ENCODE measurements at places on chromosomes 11 and 22. TPM values are rescaled to one million over a fixed set of nuclear protein-coding genes. Genes with fewer than 3 reads are reported as not detected.
A peak's percentile ranks its signal among the peaks of the same experiment; 100 is the strongest.

The OR51B2 gene
- total RNA-seq: not detected

- DNase-seq: no peak
These were observed 512.8 kb downstream of the INSC start for GRCh38 chr11:15627560-15627959.

The SCGB1A1 gene
- not detected for total RNA-seq

The CASP4 gene
- 48.8 TPM for total RNA-seq

DNA sequence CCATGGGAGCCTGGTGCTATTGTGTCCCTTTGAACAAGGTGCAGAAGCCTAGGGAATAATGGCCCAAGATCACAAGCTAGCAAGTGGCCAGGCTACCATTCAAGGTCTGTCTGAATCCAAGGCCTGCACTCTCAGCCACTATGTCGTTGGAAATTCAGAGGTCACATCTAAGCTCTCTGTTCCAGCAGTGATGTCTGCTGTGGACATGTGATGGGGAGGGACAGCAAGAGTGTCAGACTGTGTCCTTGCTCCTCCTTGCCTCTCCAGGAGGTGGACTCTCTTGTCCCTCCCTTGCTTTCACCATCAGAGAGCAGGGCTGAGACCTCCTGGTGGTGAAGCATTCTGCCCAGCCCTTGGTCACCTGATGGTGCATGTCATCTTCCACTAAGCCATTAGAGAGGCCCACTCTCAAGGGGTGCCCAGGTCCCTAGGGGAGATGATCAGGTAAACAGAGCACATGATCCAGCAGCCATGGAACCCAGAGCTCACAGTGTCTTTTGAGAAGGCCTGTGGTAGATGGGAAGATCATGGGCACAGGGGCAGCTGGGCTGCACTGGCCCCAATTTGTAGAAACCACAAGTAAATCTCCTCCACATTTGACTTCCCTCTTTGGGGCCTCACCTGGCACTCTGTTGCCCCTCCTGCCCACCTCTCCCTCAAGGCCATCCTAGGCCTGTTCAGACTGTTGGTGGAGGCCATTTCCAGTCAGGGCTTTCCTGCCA is 37.1 kb upstream of the SUSD2 start:
- DNase-seq: no peak

GRCh38 chr22:48890693-48891554 is 936.7 kb downstream of the BRD1 start:
- DNase-seq: no peak

DNA sequence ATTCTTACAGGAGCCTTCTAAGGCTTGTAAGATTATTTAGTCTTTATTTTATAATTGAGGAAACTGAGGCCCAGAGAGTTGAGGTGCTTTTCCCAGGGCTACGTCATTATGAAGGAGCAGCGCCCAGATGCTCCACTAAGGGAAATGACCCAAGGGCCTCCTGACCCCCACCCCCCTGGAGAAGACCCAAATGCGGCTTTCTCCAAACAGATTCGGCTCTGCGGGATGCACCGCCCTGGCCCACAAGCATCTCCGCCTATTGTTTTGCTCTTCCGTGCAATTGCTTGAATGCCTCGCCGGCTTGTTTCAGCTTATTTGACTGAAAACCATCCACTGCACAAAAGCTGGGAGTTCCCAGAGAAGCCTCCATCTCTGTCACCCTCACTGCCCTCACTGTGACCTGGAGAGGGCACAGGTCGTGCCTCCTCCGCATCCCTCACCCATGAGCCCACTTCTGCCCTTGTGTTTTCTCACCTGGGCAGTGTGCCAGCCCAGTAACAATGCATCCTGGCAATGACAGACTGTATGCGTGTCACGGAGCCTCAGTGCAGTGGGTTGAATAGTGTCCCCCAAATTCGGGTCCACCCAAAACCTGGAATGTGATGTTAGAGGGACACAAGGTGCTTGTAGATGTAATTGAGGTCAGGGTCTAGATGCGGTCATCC is 790.2 kb downstream of the TBC1D22A start:
- no peak for DNase-seq

DNA sequence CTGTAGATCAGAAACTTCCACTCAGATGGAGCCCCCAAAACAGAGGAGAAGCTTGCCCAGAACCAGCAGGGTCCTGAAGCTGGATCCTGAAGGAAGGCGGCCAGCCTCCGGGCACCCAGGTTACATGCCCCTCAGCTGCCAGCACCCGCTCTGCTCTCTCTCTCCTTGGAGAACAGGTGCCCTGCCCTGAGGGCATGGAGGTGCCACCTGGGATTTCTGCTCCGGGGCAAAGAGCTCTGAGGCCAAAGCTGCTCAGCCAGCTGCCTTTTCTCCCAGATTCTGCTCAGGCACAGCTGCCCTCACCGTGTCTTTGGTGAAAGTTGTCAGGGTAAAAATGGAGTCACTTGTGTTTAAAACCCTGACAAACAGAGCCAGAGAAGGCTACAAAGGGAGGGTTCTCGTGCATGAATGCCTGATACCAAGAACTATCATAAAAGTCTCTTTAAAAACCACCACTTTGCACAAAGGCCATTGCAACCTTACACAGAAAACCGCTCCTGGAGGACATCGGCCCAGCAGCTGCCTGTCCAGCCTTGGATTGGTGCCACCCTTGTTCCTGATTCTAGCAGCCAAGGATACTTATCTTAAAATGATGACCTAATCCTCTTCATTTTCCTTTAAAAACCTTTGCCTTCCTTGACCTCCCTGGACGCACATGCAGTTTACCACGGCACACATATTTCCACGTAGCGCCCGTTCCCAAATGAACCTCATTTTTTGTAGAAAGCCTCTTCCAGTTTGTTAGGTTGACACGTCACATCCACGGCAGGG is 140.0 kb downstream of the CACNA1I start:
- DNase-seq: no peak

The SEC14L6 gene
- total RNA-seq: not detected

The PGM2L1 gene
- total RNA-seq: 8.8 TPM

- no peak for DNase-seq
These were observed 107.1 kb downstream of the GAB2 start for GRCh38 chr11:78310500-78310909.

DNA sequence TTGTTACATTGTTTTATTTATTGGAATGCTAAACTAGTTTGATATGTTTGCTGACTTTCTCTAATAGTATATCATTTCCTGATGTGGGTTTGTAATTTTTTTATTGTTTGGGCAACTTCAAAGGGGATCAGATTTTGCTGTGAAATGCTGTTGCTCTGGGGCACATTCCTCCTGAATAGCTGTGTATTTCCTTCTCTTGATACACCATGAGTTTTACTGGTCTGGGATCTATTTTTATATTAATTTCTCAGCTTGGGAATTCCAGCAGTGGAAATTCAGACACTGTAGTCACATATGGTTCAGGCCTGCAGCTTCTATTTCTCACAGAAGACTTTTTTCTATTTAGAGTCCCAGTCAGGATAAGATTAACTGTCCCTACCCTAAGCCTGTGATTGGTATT is 58.9 kb downstream of the RPUSD4 start:
- DNase-seq: no peak

GRCh38 chr11:123301013-123301591 is 106.1 kb upstream of the CLMP start:
- DNase-seq: no peak

DNA sequence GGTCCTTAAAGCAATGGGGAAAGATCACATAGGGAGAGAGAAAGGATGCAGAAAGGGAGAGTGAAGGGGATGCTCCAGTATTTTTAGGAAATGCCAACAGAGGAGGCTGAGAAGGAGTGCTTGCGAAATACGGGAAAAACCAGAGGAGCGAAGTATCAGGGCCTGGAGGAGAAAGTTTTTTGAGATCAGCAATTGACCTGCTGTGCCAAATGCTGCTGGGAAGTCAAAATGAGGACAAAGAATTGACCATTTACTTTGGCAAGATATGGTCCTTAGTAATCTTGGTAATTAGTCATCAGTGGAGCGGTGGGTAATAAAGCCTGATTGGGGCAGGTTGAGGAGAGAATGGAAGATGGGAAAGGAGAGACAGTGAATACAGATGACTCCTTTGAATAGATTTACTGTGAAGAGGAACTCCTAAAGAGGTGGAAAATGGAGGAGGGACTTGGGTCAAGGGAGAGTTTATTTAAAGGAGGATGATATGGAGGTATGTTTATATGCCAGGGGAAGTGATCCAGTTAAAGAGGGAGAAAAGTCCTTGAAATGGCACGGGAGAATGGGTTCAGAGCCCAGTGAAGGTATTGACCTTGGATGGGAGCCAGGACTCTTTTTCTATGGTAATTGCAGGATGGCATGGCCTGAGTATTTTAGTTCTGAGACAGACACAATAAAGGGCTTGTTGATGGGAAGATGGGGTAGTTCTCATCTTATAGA is 111.5 kb downstream of the PKNOX2 start:
- no peak for DNase-seq

The ALDH3B1 gene
- total RNA-seq: not detected

The OR4C11 gene
- not detected for total RNA-seq

The CALCA gene
- not detected for total RNA-seq

The DDX25 gene
- total RNA-seq: not detected

The C11orf52 gene
- total RNA-seq: not detected

GRCh38 chr11:98659431-98659830 is 361.3 kb upstream of the CNTN5 start:
- no peak for DNase-seq

- no peak for DNase-seq
These were observed 223.5 kb upstream of the BLID start for GRCh38 chr11:122339436-122340060.

- no peak for DNase-seq
These were observed 102.7 kb upstream of the BIRC3 start for GRCh38 chr11:102214623-102215022.

GRCh38 chr11:107177106-107177477 is 158.8 kb upstream of the GUCY1A2 start:
- DNase-seq: no peak

The OR2D2 gene
- 0.44 TPM for total RNA-seq

- no peak for DNase-seq
These were observed 25.5 kb downstream of the KCNJ1 start for GRCh38 chr11:128841461-128842072.

DNA sequence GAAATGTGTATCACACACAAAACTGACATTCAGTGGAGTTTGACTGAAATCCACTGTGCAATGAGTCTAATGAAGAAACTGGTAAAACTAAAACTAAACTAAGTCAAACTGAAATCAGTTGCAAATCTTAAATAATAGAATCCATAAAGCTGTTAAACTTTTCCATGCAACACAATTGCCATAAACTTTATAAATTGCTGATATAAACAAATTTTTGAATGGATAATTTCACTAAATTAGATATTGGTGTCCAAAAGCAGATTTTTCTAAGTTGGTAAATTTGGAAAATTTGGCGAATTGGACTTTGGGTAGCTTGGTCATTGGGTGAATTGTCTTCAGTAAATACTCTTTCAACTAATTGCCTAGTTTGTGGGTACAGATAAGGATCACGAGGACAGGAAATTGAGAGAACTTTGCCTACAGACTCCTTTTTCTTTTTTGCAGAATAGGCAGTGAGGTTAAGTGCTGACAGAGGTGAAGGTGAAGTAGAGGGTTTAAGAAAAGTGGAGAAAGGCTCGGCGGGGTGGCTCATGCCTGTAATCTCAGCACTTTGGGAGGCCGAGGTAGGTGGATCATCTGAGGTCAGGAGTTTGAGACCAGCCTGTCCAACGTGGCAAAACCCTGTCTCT is 12.8 kb downstream of the MRPL17 start:
- no peak for DNase-seq

GRCh38 chr11:62280452-62280851 is 10.5 kb downstream of the SCGB2A2 start:
- DNase-seq: no peak

- no peak for DNase-seq
These were observed 38.1 kb downstream of the GLB1L2 start for GRCh38 chr11:134369656-134370525.

DNA sequence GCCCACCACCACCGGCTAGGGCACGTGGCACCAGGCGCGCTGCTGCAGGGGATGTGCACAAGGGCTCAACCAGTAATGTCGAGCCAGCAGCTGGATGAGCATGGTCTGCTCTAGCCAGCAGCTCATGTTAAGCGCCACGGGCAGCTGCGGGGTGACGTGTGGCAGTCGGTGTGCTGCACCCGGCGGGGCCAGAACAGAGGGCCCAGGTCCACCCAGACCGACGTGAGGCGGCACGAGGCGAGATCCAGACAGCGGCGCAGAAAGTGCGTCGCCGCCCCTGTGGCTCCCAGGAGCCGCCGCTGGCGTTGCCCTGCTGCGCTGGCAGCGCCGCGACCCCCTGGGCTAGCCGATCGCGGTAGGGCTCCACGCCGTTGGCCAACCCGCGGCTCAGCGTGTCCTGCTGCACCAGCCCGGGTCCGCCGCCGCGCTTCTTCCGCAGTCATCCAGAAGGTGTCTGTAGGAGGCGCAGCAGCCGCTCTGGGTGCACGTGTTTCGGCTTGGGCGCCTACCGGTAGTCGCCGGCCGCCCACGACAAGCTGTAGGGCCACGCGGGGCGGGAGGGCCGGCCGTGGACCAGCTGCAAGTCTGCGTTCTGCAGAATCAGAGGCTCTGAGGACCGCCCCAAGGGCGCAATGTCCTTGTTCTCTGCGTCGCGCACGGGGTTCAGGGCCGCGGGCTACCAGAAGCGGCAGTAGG is 4.6 kb upstream of the GALR3 start:
- peak; percentile 84 for DNase-seq

The NADSYN1 gene
- 79.4 TPM for total RNA-seq

- DNase-seq: no peak
These were observed 7.3 kb downstream of the ARHGAP8 start for GRCh38 chr22:44759430-44760310.

The PRG3 gene
- total RNA-seq: not detected

GRCh38 chr22:47807506-47807905 is 1045.1 kb downstream of the TBC1D22A start:
- no peak for DNase-seq

The TXNRD2 gene
- 24.1 TPM for total RNA-seq

- DNase-seq: no peak
These were observed 157.2 kb downstream of the ATG16L2 start for GRCh38 chr11:72971192-72971967.

- no peak for DNase-seq
These were observed 13.0 kb upstream of the CDC42EP1 start for GRCh38 chr22:37547251-37547741.

DNA sequence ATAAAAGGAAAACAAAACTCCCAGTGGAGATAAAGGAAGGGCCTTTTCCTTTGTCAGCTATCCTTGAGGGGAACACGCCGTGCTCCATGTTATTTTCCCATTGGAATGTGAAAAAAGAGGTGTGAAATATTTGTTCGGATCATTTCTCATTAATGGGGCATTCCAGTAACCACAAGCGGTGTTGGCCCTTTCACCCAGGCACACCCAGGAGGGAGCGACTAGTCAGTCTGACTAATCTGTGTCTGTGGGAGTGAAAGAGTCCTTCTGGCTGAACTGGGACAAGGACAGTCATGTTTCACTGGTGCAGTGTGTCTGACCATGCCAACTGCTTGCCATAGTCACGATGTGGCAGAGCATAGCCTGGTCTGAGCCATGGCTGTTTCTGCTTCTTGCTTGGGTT is 13.0 kb upstream of the MYEOV start:
- DNase-seq: no peak

The TTLL1 gene
- total RNA-seq: 6.6 TPM

DNA sequence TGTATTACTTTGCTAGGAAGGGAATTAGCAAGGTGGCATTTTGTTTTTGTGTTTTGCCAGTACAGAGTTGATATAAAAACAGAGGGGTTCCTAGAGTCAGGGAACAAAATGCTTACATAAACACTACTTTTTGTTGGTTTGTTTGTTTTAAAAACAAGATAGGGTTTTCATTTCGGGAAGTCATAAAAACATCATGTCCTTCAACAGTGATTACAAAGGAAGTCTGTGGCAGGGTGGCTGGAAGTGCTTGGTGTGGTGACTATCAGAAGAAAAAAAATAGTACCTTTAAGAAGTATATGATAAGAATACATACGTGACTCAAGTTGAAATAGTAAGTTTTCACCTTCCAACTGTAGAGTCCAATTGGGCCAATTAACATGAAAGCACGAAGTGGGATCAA is 1.2 kb upstream of the IL18 start:
- no peak for DNase-seq

Data from activated CD4-positive, alpha-beta T cell treated with anti-CD3 and anti-CD28 coated beads for 36 hours (primary cell).